ENCODE measurements at places on chromosomes 2 and 18.

- DNase-seq, result no peak
These were observed 138.6 kb upstream of the SCN7A start for GRCh38 chr2:166632616-166633015.

- no peak for DNase-seq
These were observed 425.4 kb downstream of the CNTNAP5 start for GRCh38 chr2:124450481-124450880.

- DNase-seq, result no peak
These were observed 314.9 kb upstream of the NRP2 start for GRCh38 chr2:205367331-205367935.

DNA sequence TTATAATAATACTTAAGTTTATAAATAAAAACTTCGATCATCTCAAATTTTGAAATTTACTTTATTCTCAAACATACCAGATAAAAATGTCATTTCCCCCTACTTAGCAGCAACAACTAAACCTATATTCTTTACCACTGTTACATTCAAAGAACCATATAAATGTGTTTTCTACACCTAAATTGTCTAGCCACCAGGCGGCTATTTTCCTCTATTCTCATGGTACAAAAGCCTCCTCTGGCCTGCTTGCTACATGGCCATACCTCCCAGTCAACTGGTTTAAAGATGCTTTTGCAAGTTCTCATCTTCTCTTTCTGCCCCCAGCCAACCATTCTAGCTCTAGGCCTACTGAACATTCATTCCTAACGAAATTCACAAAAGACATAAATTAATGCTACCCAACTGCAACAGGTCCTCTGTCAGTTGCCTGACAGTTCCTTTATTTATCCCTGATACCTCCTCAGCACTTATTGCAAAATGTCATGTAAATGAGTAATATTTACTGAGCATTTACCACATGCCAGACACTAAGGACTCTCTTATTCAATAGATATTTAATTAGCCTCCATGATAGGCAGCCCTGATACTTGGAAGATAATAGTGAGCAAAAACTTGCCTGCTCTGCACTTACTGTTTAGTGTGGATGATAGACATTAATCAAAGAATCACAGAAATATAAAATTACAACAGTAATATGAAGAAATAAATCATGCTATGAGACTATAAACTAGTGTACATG is 5.0 kb downstream of the C1D start:
- no peak for DNase-seq

GRCh38 chr2:101521487-101521886 is 46.6 kb upstream of the RFX8 start:
- DNase-seq, result no peak

DNA sequence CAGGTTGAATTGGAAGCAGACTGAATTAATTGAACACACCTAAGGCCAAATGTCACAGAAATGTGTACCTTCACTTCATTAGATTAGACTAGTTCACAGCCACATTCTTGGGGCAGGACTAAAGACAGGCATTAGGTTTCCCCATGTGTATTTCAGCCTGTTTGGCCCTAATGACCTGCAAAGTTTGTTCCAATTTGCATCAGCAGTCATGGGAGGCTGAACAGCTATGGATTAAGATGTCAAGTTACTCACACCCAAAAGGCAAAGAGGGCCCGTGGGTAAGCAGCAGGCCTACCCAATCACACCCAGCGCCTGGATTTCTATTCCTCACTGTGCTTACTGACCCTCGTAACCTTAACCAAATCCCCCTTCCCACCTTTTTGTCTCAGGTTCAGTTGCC is 99.6 kb upstream of the RIOK3 start:
- no peak for DNase-seq

GRCh38 chr2:102749938-102750337 is 11.9 kb upstream of the TMEM182 start:
- DNase-seq, result no peak

- no peak for DNase-seq
These were observed 491 bp downstream of the ALK start for GRCh38 chr2:29920631-29921559.

GRCh38 chr2:121977326-121977725 is 221.9 kb downstream of the TSN start:
- DNase-seq, result no peak

DNA sequence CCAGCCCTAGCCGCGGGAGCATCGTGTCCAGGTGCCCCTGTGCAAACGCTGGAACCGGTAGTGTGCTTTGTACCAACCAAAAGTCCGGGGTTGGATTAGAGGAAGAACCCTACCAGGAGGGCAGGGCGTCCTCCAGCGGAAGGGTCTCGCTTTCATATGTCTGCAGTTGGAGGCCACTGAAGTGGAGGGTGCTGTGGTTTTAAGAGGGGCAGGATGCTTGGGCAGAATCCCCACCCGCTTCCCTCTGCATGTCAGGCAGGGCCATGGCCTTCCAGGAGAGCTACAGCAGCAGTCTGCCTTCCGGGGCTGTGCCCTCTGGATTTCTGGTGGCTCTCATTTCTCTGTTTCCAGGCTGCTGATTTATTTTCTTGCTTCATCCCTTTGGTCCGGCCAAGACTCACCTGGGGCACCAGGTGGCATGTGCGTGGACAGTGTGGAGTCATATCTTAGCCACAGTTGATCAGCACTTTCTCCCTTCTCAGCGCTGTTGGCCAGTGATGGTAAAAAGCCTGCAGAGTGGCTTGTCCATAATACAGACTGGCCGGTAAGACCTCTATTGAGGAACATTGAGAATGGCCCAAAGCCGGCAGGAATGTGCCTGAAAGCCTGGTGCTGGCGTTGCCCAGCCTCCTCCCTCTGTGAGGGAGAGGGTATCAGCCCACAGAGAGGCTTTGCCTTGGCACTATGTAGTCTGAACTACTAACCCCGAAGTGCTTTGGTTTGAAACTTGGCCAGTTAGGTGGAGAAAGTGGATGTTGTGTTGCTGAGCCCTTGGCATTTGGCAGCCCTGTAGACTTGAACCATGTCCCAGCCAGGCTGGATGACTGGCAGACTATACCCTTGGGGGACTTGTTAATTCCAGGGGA is 1.8 kb downstream of the AGAP1 start:
- no peak for DNase-seq

GRCh38 chr2:162782138-162782537 is 56.4 kb downstream of the KCNH7 start:
- no peak for DNase-seq

DNA sequence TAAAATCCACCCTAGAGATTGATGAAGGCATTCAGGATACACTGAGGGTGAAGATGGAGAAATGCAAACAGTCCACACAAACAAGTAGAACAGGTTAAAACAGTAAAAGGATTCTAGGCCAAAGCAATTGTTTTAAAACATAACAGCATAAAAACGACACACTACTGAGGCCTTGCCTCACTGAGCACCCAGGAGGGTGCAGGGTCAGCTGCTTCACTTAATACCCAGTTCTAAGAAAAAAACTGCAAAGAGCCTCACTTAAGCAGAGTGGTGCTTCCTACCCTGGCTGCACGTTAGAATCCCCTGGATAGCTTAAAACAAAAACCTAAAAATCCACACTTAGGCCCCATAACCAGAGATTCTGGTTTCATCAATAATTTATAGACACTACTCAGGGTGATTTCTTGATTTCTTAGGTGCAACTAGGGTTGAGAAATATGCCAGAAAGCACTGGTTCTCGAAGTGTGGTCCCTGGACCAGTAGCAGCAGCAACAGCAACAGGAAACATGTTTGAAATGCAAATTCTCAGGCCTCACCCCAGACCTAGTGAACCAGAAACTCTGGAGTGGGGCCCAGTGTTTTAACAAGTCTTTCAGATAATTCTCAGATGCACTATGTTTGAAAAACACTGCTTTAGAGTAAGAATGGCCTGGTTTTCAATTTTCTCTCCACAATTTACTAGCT is 279.1 kb downstream of the ZEB2 start:
- no peak for DNase-seq

DNA sequence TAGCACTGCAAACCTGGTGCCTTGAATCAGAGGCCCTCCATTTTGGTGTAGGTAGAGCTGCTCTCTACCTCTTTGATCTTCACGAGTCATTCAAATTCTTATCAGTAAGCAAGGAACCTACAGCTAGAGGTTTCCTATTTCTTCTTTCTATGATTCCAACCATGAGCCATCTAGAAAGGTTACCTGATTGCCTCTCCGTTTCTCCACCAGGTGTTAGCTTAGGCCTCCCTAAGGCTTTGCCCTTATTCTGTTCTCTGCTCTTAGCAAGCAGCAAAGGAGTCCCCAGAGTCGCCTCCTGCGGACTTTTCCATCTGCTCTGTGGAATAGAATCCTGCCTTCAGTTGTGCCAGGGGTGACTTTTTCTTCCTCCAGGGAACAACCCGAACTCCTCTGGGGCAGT is 173.6 kb downstream of the GRB14 start:
- DNase-seq, result no peak

DNA sequence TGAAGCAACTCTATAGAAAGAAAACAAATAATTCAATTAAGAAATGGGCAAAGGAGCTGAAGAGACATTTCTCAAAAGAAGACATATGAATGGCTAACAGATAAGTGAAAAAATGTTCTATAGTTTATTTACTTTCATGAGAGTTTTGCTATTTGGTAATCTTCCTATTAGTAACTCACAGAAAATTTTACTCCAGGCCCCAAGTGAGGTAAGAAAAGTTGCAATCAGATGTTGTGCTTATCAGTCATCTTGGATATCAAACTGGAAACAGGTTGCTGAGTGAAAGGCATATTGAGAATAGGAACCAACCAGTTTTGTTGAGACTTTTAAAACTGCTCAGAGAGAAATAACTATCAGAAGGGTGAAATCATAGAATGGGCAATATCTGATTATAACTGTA is 1179.0 kb upstream of the ACVR2A start:
- DNase-seq, result no peak

DNA sequence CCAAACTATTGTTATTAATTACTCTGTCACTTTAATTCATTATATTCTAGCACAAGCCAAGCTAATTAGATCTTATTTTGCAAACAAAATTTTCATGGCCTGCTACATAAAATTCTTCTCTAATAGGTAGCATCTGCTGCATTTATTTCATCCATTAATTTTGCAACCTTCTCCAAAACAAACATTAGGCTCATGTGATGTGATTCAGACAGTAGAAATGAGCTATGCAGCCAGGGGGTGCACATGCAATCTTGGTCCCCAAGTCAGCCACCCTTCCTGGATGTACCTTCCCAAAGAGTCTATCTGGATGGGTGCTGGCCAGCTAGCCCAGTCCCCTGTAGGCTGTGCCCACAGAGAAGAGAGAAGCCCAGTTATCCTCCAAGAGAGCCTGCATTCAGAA is 242.1 kb upstream of the OSR1 start:
- DNase-seq, result no peak

- no peak for DNase-seq
These were observed 600.8 kb downstream of the CPS1 start for GRCh38 chr2:211157211-211157610.

DNA sequence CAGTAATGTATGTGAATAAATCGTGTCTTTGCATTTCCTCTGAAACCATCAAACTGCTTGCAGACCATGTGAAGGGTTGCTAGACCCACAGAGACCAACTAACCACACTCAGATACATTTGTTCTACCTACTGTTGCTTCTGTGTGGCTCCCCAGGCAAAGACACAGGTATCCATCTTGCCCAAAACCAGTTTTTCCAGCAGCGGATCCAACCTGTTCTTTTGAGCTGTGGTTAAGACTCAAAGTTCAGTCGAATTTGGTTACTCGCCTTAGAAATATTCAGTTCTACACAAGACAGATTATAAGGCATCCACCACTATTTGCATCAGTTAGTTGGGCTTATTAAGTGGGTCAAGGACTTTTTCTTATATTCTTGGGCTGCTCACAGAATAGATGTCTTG is 276.2 kb upstream of the EPHA4 start:
- no peak for DNase-seq

DNA sequence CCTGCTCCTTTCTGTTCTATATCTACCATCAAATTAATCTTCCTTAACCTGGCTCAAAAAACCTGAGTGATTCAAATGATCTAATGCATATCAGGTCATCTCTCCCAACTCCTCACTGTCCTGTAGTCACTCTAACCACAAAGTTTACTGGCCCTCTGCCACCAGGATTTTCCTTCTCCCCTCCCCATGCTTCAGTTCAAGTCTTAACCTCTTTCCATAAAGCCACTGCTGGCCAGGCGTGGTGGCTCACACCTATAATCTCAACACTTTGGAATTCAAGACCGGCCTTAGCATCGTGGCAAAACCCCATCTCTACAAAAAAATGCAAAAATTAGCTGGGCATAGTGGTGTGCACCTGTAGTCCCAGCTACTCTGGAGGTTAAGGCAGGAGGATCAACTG is 7.5 kb upstream of the SP3 start:
- no peak for DNase-seq

DNA sequence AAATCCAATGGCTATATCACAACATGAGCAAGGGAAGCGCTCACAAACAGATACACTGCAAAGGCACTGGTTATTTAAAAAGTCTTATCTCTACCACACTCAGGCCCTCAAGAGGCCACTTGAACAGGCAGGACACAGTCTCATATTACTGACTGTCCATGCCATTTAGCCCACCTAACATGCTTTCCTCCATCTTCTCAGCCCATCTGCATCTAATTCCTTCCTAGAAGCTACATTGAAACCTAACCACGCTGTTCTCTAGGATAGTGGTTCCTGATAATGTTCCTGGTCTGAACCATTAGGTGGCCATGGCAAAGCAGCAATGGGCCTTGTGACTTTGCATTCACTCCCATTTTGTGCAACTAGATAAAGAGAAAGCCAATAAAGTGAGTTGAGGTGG is 22.5 kb upstream of the NEB start:
- DNase-seq, result no peak

- no peak for DNase-seq
These were observed 2.8 kb upstream of the NRP2 start for GRCh38 chr2:205679410-205680009.

DNA sequence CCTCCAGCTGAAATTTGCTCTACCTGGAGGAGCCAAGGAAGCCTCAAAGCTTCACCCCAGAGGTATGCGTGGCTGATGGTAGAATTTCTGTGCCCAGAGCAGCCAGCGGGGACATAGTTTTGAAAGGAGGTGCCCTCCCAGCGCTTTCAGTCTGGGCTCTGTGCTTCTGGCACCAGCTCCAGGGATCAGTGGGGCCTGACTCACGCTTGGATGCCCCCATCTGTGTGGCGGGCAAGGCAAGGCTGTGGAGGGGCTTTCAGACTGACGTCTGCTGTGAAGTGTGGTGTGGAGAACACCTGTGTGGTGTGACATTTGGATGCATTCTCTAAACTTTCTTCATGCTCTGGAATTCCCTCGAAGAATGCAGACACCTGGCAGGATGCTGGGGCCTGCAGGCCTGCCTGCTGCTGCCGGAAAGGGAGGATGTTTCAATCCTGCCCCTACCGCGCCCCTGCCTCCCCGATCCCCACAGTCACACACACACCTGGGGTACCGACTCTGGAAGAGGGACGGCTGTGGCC is 84.1 kb downstream of the CTIF start:
- DNase-seq, result no peak
